ENCODE measurements at places on chromosomes 6 and 20.

GRCh38 chr6:144036064-144036834 is 28.2 kb upstream of the PLAGL1 start:
- DNase-seq, result no peak

- DNase-seq, result no peak
Observed at GRCh38 chr20:20747298-20747697, 34.9 kb upstream of the RALGAPA2 start.

DNA sequence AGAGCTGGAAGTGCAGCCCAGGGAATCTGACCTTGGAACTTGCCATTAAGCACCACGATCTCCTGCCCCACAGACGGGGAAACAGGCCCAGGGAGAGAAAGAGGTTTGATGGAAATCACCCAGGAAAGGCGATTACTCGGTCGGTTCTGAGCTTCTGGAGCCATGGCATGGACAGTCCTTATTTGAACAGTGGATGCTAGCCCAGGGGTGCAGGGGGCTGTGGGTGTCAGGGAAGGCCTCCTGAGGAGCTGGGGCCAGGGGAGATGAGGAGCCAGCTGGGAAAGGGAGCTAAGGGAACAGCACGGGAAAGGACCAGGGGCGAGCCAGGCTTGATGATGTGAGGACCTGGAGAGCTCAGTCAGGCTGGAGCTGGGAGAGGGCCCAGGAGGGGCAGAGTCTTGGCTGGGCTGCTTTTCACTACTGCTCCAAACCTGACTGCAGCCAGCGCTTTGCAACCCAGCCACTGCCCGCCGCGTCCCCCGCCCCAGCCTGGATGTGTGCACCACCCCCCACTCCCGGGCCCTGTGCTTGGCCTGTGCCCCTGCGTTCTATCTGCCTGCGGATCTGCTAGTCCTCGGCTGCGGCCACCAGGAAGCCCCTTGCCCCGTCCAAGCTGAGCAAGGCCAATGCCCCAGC is 17.8 kb downstream of the SUN5 start:
- DNase-seq, result no peak

- DNase-seq, result no peak
Observed at GRCh38 chr6:105211831-105212230, 32.0 kb upstream of the POPDC3 start.

DNA sequence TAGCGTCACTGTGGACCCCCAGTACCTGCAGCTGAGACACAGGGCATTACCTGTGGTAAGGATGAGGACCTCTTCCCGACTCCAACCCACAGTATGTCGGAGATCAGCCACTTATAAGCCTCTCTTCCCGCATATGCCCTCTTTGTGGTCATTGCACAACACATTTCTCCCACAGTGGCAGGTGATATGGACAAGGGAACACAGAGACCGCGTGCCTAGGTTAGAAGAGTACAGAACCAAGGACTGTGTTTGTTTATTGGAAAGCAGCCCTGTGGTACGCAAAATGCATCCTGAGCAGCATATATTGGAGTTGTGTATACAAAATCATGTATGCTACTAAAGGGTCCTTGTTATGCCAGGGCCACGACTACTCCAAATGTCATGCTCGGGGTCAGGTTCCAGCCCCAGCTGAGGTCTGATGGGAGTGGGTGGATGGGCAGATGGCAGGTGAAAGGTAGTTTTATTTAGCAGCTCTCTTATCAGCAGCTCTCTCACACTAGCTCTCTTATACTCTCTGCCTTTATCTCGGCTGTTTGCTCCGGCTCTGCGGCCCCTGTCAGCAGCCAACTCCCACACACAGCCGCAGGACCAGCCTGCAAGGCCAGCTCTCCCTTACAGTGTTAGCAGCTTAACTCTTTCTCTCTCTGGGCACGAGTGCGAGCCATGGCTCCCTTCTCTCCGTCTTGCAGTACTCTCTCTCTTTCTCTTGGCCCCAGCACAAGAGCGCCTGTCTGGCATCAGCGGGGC is 569.0 kb downstream of the KIF16B start:
- no peak for DNase-seq

DNA sequence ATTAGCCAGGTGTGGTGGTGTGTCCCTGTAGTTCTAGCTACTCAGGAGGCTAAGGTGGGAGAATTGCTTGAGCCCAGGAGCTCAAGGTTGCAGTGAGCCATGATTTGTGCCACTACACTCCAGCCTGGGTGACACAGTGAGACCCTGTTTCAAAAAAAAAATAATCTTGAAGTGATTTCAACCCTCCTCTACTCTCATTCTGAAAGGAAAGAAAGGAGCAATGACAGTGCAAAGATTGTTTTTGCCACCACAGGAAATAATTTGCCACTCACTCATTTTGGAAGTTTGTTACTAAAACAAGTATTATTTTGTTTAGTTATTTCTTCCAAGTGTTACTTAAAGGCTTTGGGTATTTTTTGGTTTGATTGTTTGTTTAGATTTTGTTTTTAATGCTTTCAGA is 45.6 kb downstream of the BLTP3A start:
- DNase-seq, result no peak

DNA sequence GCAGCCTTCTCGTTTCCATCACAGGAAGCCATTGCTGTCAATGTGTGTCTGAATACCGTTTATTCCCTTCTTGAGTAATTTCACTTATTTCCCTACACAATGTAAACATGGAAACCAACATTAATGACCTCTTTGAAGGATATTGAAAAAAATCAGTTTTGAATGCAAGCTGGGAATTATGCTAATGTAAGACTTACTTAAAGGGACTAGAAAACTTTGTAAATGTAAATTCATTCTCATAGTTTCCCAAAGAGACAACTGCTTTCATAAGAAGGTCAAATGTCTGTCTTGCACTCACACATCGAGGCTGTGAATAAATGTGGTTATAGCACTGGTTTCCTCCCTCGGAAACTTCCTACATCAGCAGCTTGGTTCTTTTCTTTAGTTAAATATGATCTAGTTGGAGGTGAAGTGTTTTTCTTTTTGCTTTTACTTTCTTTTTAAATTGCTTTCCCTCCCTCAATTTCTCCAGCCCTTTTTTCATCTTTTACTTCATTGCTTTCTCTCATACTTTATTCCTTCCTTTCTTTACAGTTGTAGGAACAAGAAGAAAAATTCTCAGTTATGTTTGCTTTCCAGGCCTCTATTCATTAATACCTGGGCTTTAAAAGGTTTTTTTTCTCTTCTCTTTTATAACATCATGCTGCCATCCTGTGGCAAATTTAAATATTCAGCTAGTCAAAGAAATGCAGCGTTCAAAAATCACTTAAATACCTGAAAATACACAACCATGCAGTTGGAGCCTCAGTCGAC is 108.3 kb downstream of the TNFAIP3 start:
- no peak for DNase-seq

- DNase-seq, result no peak
Observed at GRCh38 chr6:136669299-136669699, 119.1 kb upstream of the MAP7 start.

GRCh38 chr6:112683106-112683505 is 336.0 kb downstream of the RFPL4B start:
- DNase-seq, result no peak

DNA sequence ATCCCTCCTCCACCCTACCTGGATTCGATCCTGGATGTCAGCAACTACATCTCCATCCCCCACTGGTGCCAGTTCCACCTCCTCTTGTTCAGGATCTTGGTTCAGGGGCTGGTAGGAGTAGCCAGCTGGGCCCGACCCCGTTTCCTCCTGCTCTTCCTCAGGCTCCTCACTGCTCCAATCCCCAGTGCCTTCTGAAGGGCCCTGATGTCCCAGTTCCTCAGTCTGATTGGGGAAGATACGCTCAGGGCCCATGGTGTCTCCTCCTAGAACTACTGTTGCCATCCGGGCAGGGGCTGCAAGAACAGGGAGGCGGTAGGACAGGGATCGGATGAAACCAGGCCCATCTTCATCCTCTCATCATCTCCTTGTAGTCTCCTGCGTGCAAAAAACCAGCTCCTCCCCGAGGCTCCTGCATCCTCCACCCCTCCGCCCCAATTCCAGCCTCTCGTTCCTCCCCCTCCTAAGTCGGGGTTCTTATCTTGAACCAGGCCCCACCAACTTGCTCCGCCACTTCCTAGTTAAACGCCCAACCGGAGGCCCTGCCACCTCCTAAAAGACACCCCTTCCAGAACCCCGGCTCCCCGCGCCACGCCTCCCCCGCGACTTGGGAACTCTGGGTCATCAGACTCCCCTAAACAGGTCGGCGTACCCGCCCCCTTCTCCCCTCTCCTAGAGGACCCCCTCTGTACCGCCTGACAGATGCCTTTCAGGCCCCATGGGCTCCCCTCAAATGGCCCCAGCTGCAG is 476 bp downstream of the MEA1 start:
- DNase-seq, result no peak

DNA sequence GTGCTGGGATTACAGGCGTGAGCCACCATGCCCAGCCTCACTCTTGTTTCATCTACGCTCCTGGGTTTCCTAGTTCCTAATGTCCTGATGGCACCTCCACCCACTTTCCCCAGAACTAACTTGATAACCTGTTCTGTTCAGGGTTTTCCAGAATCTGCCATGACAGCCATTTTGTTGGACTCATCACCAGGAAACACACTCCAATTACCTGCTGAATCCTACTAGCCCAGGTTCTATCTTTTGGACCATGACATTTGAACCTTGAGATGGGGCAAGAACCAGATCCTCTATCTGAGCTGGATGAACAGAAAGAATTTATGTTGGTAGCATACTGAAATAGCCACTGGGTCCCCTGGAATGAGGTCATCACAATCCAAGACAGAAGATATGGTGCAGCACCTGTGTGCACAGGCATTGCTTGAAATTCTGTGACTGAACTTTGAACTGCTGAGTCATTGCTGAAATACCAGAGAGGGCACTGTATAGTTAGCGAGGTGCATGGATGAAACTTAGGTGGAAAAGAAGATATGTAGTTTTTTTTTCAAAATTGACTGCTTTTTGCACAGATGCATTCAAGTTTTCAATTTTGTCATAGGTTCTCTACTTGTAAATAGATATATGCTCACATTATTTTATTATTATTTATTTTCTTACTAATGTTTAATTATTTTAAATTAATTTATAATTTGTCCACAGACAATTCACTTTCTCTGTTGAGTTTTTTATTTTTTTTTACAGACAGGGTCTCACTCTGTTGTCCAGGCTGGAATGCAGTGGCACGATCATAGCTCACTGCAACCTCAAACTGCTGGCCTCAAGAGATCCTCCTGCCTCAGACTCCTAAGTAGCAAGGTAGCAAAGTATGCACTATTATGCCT is 42.8 kb upstream of the TASP1 start:
- DNase-seq, result no peak

- no peak for DNase-seq
Observed at GRCh38 chr20:20553541-20553940, 158.9 kb downstream of the RALGAPA2 start.

GRCh38 chr20:7984192-7984591 is 35.4 kb downstream of the TMX4 start:
- no peak for DNase-seq

GRCh38 chr20:11551479-11551878 is 366.2 kb upstream of the BTBD3 start:
- DNase-seq, result no peak

- no peak for DNase-seq
Observed at GRCh38 chr6:22145823-22146677, 150.8 kb downstream of the PRL start.

DNA sequence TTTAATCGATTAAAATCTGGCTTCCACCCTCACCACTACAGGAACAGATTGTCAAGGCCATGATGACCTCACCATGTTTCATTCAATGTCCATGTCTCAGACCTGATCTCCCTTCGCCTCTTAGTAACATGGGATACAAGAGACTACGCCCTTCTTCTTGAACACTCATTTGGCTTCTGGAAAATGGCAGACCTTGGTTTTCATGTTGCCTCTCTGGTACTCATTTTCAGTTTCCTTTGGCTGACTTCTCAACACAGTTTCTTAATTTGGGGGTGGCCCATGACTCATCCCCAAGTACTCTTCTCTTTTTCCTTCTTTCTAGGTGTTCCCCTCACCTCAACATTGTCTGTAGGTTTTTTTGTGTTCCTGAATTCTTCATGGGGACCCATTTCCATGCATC is 22.7 kb downstream of the TMX4 start:
- no peak for DNase-seq
